ENCODE measurements at places on chromosomes 3 and 15.

- DNase-seq = peak; percentile 72
Observed at GRCh38 chr3:183427876-183428446, 458 bp downstream of the MCF2L2 start.

DNA sequence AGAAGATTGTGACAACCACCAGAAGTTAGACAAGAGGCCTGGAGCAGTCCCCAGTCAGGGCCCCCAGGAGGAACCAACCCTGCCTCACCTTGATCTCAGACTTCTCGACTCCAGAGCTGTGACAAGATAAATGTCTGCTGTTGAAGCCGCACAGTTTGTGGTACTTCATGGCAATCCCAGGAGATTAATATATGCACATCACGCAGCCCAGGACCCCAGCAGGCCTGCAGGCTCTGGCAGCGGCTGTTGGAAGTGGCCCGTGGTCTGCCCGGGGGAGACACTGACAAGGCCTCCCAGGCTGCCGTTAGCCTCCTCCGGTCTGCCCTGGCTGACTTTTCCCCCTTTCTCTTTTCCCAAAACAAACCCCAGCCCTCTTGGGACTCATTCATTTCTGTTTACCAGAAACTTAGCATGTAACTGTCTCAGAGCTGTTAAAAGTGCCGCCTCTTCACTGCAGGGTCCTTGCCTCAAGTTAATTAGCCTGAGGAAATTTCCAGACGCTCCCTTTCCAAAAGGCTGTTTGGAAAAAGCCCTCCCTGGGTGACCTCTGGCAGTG is 183.5 kb upstream of the LYSMD4 start:
- DNase-seq = no peak

- no peak for DNase-seq
Observed at GRCh38 chr15:77416148-77416455, 3.8 kb downstream of the PEAK1 start.

- DNase-seq = no peak
Observed at GRCh38 chr3:173778251-173778650, 380.7 kb downstream of the NLGN1 start.

- DNase-seq = no peak
Observed at GRCh38 chr3:141335531-141336061, 32.7 kb upstream of the ZBTB38 start.

DNA sequence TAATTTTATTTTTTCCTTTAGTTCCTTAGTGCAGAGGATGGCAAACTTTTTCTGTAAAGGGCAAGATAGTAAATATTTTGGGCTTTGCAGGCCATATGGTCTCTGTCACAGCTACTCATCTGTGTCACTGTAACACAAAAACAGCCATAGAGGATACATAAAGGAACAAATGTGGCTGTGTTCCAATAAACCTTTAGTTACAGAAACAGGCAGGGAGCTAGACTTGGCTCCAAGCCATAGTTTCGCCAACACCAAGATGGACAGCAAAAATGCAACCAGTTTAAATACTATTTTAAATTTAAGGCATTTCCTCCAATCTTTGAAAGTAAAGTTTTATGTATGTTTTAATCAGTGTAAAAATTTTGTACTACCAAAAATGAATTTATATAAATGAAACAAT is 753.4 kb downstream of the FHIT start:
- peak; percentile 91 for DNase-seq

DNA sequence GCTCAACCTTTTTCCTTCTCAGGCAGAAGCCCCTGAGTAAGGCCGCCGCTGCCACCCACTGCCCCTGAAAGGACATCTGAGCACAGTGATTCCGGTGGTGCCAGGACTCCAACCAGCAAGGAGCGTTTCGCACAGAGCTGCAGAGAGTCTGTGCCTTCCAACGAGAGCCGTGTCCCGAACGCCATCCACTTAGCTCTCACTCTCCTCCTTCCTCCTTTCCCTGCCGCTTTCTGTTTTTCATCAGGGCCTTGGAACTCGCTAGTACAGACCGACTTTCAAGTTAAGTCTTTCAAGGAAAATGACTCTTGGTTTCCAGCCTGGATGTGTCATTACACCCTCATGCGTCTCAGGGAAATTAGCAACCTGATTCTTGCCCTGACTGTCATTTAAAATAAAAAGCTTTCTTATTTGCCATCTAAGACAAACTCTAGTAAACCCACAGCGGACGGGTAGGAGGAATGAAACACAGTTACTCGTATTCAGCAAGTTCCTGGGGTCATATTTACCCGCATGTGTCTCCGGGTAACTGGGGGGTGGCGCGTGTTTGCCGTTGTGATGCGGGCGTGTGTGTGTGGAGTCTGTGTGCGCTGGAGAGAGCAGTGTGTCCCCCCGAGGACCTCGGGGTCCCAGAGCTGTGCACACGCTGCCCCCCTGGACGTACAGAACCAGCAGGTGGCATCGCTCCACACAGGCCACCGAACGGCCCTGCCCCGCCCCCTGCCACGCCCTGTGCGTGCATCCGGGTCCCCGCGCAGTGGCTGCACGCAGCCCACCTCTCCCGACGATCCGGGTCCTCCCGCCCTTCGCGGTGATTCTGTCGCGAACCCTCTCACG is 30.4 kb upstream of the ALDH1A3 start:
- DNase-seq = peak; percentile 34

- no peak for DNase-seq
Observed at GRCh38 chr3:148329481-148330235, 368.0 kb upstream of the AGTR1 start.

- peak; percentile 73 for DNase-seq
Observed at GRCh38 chr3:25103391-25103790, 324.7 kb upstream of the RARB start.

- DNase-seq = no peak
Observed at GRCh38 chr3:15161133-15161532, 44.9 kb upstream of the CAPN7 start.

- peak; percentile 81 for DNase-seq
Observed at GRCh38 chr3:42118762-42119361, 27.7 kb downstream of the TRAK1 start.

GRCh38 chr15:58409861-58410260 is 21.9 kb upstream of the LIPC start:
- no peak for DNase-seq

DNA sequence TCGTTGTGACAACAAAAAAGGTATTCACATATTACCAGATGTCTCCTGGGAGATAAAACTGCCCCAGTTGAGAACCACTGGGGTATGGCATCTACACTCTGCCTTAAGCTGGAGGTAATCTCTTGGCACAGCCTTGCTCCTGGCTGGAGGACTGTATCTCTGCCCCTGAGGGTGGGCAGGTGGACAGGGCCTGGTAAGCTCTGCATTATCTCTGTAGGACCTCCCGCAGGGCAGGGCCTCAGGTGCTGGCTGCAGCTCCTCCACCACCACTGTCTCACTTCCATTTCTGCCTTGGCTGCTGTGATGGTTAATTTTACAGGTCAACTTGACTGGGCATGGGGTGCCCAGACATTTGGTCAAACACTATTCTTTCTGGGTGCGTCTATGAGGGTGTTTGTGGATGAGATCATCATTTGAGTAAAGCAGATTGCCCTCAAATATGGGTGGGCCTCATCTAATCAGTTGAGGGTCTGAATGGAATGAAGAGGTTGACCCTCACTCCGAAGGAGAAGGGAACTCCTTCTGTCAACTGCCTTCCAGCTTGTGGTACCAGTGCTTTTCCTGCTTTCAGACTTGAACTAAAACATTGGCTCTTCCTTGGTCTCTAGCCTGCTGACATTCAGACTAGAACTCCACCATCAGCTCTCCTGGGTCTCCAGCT is 9.8 kb upstream of the RHCG start:
- no peak for DNase-seq

DNA sequence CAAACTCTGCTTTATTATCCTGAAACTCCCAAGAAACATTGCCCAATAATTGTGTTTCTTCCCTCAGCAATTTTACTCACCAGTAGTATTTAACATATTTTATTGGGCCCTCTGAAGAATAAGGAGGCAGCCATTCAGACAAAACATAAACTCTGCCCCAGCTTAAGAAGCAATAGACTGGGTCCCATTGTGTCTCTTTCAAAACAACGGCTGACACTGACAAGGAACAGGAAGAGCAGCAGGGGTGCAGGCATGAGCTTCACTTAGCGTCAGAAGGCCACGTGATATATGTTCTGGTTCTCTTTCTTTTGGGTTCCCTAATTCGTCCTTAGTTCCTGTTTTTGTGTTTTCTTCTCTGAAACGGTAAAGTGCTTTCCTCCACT is 242.3 kb downstream of the FHIT start:
- DNase-seq = peak; percentile 22

- DNase-seq = no peak
Observed at GRCh38 chr3:37526511-37526910, 335.2 kb upstream of the CTDSPL start.

GRCh38 chr3:115785782-115786181 is 162.5 kb downstream of the GAP43 start:
- DNase-seq = no peak

GRCh38 chr3:141000027-141000663 is 51.0 kb upstream of the SPSB4 start:
- DNase-seq = peak; percentile 66

DNA sequence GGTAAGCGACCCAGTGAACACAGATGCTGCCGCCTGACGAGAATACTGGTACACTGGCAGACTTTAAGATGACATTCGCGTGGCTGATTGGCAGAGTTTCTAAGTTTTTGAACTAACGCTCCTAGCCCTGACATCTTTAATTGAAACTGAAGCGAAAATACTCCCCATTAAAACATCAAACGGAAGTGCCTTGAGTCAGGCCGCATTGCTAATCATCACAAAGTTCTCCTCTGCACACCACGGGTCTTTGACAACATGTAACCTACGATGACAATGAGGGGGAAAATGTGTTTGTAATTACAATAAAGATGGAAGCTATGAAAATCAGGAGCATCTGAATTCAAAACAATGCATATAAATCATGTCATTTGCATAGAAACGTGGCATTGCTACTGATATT is 44.5 kb downstream of the ATP13A4 start:
- DNase-seq = no peak

DNA sequence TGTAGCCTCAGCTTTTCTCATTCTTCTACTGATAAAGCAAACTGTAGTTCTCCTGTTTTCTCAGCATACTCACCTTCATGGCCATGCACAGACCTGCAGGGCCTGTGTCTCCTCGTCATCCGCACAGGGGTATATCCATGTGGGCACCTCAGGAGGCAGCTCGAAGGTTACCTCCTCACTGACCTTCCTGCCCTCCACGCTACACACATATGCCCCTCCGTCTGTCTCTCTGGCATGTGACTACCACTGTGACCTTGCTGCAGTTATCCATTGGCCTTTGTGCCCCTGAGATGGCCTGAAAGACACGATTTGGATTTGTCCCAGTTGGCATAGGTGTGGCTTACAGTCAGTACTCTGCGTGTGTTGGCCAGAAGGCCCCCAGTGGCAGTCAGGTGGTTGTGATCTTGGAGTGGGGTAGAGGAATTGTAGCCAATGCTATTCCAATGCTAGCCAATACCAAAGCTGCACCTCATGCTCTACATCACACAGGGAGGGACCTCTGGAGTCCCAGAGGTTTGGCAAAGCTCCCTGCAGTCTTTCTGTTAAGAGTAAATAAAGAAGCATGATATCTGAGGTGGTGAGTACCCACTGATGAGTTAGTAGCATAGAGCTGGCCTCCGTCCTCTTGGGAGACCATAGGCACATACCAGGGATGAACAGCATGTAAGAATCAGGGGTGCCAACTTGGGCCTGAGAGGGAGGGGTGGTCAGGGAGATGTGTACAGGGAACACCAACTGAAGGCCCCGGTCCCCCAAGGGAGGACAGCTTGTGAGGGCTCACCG is 143.4 kb downstream of the EEFSEC start:
- DNase-seq = no peak

DNA sequence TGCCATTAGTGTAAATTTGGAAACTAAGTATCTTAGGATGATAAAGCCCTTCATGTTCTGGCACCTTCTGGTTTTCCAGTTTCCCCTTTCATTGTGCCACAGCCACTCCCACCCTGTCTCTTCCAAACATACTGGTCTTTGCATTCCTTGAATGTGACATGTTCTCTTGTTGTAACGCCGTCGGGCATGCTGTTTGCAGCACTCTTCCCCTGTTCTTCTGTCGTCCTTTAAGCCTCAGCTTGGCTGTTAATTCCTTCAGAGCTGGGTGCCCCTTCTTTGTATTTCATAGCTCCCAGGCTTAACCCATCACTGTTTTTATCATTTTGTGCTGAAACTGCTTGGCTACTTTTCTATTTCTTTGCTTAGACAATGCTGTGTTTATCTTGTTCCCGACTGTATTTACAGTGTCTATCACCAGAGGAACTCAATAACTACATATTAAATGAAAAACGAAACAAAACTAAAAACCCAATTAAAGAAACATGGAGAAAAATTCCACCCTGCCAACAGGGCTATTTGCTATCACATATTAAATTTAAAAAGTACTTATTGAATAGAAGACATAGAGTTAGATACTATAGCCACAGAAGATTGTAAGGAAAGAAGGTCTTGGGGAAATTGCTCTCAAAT is 95.4 kb upstream of the KCNAB1 start:
- DNase-seq = peak; percentile 1

GRCh38 chr15:48940508-48940907 is 23.2 kb downstream of the SHC4 start:
- peak; percentile 14 for DNase-seq

DNA sequence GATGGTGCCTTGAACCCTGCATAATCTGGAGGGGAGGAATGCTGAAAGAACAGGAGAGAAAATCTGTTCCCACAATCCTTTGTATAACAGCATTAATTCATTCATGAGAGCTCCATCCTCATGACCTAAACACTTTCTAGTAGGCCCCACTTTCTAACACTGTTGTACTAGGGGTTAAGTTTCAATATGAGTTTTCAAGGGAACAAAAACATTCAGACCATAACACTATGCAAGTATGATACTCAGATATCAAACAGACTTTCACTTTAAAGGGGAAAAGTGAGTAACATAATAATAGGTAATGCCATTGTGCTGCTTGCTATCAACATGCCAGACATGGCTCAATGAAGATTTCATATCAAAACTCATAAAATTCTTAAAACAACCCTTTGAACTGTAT is 32.4 kb upstream of the PLSCR2 start:
- no peak for DNase-seq

GRCh38 chr3:194996746-194997145 is 274.2 kb downstream of the XXYLT1 start:
- DNase-seq = no peak

GRCh38 chr3:151684094-151684493 is 49.6 kb upstream of the AADACL2 start:
- DNase-seq = no peak
